Activated CD4-positive, alpha-beta T cell treated with anti-CD3 and anti-CD28 coated beads, Interleukin-2, amount 50 U/mL, for 16 hours (primary cell): ENCODE measurements at places on chromosomes 5 and 9.

DNA sequence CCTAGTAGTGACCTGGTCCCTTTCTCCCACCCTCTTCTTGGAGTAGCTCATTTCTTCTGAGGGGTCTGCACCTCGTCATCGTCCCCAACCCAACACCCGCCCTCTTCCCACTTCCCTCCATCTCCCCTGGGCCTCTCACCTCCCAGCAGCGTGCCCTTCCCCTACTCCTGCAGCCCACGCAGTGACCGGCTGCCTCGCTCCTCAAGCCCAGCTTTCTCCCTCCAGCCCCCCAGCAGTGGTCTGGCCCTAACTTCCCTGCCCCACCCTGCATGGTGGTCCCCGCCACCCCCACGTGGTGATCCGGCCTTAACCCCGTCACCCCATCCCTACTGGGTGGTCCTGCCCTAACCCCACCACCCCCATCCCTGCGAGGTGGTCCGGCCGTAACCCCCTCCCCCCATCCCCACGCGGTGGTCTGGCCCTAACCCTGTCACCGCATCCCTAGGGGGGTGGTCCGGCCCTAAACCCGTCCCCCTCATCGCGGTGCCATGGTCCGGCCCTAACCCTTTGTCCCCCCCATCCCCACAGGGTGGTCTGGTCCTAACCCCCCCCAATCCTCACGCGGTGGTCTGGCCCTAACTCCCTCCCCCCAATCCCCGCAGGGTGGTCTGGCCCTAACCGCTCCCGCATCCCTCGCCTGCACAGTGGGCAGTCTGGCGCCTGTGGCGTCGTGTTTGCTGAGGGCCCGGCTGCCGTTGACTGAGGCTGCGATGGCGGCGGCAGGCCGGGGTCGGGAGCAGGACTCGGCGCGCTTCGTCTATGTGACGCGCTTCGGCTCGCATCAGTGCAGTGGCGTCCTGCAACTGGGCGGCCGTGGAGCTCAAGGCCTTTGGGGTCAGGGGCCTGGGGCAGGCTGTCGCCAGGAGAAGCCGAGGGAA is at the start of gene C5orf47:
Gene C5orf47, plus strand, starts transcription at position 617 of the 878 bp plus-strand sequence. Its CDS starts 94 bp downstream, at position 711.
- no peak for DNase-seq

DNA sequence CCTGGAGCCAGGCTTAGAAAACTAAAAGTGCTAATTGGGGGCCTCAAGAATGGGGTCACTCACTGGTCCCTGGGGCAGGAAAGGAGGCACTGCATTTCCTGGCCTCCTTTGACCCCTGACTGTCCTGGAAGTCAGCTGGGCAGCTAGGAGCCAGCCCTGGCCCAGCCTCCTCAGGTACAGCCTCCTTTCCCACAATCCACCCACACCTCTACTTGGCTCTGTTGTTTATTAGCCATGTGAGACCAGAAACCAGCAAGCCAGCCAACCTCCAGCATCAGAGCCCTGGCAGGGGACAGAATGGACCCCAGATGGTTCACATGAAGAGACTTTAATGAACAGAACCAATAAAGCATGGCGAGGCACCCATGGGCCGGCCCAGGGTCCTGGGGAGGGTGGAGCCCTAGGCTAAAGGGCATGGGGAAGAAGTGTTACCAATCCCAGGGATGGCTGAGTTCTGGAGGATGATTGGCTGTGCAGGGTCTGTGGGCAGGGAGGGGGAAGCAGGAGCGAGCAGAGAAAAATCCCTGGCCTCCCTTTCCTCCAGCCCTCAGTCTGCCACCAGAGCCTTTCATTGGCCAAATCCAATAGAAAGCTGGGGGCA is 55.3 kb upstream of the ANGPTL2 start:
- DNase-seq = no peak

GRCh38 chr5:76351176-76351575 is 51.9 kb upstream of the IQGAP2 start:
- no peak for DNase-seq

GRCh38 chr5:162487528-162488525 is 420.3 kb downstream of the GABRG2 start:
- no peak for DNase-seq

DNA sequence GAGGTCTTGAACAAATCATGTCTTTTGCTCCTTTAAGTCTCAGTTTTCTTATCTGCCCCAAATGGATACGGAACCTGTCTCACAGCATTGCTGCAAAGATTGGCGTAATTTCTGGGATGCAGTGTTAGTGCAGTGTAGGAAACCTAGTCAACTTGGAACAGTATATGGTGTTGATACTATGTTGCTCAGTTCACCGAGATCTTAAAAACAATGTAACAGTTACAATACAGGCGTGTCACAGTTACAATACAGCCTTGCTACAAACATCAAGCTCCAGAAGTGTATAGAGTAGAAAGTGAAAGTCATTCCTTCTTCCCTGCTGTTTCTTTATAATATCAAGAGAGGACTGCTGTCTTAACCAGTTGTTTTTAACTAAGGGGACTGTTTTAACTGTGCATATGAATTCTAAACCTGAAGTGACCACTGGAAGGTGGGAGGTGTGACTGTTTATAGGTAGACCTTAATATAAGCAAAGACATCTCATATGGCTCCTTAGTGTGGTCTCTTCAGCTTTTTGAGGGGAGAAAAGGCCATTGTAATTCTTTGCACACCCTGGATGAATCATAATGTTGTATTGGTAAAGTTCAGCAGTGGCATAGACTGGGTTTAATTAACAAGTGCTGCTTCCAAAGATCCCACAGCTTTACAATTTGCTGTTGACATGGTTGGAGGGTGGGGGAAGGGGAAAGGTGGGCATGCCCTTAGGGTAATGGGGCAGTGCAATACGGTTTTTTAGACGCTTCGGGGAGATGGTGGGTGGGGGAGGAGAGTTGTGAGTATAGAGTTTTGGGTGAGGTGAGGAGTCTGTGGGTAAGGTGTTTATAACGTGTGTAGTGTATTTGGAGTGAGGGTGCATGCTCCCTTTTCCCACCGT is 12.9 kb downstream of the PRRC2B start:
- DNase-seq = no peak

GRCh38 chr5:112529525-112529924 is 110.4 kb upstream of the EPB41L4A start:
- DNase-seq = peak; percentile 4

GRCh38 chr9:113456235-113456634 is 7.3 kb upstream of the RGS3 start:
- DNase-seq = no peak

DNA sequence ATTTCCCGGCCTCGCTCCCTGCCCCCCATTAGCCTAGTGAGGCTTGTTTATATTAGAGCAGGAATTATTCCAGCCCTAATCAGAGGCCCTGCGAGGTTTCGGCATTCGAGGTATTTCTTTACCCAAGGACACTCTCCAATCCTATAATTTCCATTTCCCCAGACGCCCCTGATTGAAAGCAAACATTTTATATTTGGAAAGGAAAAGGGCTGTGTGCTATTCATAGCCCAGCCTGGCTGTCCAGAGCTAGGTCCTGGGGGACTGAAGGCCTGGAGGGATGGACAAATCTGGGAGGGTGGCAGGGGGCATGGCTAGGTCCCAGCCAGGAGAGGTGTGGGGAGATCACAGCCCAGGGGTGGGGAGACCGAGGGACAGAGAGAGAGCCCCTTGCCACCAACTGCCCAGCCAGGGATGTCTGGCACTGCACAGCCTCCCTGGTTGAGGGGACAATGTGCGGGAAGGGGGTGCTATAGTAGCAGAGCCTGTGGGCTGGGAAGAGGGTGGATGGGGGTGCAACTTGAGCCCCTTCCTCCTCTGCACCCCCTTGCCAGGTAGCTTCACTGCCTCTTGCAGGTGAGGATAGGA is 125.1 kb downstream of the BARX1 start:
- DNase-seq = no peak

DNA sequence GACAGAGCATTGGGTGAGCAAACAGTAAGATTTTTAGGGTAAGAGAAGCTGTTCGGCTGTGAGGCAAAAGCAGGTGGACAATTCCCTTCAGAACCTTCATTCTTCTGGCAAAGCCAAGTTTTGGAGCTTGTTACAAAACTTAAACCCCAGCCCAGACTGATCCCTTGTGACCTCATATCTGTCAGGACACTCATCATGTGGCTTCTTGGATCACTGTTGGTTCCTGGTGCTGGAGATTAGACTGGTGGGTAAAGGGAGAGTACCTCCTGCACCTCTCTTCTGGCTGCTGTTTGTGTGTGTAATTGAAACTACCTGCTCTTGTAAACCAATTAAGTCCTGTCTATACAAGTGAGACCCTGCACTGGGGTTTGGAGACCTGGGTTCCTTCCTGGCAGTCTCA is 21.0 kb downstream of the LARP1 start:
- no peak for DNase-seq

- no peak for DNase-seq
Observed at GRCh38 chr5:74420947-74421346, 219.6 kb downstream of the ENC1 start.

DNA sequence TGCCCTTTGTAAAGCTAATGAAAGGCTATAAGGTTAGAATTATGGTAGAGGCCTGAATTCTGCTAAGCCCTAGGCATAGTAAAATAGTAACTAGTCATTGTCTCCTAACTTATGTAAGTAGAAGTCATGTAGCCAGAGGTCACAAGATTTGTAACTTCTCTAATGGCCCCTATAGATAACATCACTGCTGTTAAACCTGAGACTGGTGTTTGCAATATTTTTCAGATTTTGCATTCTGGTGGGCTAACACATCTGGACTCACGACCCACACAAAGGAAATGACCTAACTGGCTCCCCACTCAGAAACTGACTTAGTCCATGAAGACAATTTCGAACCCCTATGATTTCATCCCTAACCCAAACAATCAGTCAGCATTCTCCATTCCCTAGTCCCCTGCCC is 37.2 kb upstream of the TTC39B start:
- DNase-seq = no peak

GRCh38 chr5:38284384-38284783 is 26.0 kb downstream of the EGFLAM start:
- no peak for DNase-seq

GRCh38 chr9:89426384-89426961 is 71.4 kb downstream of the SEMA4D start:
- DNase-seq = peak; percentile 79

GRCh38 chr5:66958980-66959641 is 237.5 kb downstream of the CD180 start:
- DNase-seq = no peak

- no peak for DNase-seq
Observed at GRCh38 chr9:107018861-107019545, 156.0 kb downstream of the ZNF462 start.
